OCI-LY7 (cell line): ENCODE measurements at places on chromosomes 4 and X.

GRCh38 chrX:13786048-13786447 lies 30.8 kb downstream of the GPM6B start:
- DNase-seq, result no peak

DNA sequence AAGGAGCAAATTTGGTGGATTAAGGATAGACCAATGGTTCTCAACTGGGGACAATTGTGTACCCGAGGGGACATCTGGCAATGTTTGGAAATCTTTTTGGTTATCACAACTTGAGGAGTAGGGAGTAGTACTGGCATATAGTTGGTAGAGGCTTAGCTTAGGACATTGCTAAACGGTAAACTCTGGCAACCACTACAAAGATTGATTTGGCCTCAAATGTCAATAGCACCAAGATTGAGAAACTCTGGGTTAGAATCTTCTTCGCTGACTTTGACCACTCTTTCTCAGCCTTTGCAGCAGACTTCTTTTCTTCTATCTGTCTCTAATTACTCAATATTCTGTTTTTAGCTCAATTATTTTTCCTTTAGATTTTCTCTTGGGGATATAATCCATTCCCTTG lies 1.5 kb upstream of the NBDY start:
- no peak for DNase-seq

DNA sequence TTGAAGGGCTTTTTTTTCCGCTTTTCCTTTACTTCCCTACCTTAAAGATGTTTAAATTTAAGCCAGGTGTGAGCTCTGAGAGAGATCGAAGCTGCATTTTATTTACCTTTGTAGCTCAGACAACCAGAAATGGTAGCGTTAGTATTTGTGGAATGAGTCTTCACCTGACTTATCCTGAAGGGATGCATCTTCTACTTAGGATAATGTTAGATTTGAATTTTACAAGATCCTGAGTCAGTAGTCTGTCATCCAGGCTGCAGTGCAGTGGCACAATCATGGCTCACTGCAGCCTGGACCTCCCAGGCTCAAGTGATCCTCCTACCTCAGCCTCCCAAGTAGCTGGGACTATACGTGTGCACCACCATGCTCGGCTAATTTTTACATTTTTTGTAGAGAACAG lies 26.2 kb downstream of the TMSB4X start:
- no peak for DNase-seq

DNA sequence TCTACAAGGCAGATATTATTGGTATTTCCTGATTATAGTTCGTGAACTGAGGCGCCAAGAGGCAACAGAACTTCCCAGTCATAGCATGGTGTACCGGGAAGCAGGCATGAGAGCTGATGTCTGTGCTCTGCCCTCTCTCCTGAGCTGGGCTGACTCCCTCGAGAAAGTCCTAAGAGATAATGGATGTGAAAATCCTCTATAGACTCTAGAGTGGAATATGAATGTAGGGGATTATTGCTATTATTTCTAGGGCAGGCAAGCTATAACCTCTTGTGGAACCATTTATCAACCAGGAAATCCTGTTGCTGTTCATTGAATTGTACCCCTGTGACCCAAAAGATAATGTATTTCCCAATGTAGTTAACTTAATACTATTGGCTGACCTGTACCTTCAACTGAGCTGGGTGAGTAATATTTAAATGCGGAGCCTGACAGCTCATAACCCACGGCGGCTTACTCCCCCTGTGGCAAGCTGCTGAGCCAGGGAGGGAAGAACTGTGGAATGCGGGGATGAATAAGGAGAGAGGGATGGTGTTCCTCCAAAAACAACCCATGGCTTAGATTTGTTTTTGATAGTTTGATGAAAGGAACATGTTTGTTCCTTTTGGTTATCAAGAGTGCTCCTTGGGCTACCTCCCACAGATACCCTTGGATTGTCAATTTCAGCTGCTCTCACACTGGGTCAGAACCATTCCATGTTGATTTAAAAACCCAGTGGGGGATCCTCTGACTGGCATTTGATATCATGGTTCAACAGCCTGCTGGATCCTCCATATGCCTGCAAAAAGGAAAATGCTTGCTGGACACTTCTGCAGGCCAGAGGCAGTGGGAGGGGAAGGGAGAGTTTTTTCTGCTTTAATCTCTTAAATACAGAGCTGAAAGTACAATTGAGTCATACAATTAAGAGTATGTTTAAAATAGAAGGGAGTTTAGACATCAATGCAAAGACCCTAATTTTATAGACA lies 339.0 kb upstream of the BOD1L1 start:
- DNase-seq, result no peak

DNA sequence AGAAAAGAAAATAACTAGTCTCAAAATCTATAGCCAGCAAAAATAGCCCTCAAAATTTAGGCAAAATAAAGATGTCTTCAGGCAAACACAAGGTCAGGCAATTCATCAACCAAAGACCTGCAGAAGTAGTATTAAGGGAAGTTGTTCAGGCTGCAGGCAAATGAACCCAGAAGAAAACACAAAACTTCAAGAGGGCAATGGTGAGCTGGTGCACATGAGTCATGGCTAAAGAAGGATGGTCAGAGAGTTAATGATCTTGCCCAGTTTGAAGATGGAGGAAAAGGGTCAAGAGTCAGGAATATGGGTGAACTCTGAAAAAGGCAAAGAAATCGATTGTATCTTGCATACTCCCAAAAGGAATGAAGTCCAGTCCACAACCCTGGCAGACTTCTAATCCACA lies 83.1 kb upstream of the FAT4 start:
- no peak for DNase-seq

GRCh38 chr4:86367577-86367976 lies 7.7 kb upstream of the MAPK10 start:
- no peak for DNase-seq

GRCh38 chr4:182843808-182844325 lies 73.3 kb downstream of the DCTD start:
- DNase-seq, result no peak

GRCh38 chr4:124722071-124722470 lies 9.5 kb upstream of the ANKRD50 start:
- DNase-seq, result no peak

DNA sequence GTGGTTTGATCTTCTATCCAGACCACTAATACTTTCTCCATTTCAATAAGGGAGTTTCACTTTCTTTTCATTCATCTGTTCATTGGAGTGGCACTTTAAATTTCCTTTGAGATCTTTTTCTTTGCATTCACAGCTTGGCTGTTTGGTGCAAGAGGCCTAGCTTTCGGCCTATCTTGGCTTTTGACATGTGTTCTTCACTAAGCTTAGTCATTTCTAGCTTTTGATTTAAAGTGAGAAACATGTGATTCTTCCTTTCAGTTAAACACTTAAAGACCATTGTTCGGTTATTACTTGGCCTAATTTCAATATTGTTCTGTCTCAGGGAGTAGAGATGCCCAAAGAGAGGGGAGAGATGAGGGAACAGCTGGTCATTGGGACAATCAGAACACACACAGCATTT lies 24.3 kb downstream of the CXCL13 start:
- DNase-seq, result no peak

- DNase-seq, result no peak
Measured at GRCh38 chr4:127203562-127204200, 429.1 kb upstream of the INTU start.

DNA sequence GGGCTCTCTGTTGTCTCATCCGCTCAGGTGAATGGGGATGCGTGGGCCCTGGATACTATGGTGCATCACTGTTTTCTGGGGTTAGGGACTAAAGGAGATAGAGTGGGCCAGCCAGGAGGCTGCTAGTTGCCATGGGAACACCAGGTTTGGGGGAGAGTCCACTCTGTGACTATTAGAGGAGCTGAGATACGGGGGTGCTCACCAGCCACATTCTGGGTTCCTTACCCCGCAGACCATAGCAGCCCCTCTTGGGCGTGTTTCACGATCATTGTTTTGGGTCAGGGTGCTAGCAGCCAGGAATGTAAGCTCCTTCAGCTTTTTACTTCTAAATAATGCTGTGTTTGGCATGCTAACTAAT lies 4.6 kb downstream of the EFNB1 start:
- DNase-seq, result no peak

DNA sequence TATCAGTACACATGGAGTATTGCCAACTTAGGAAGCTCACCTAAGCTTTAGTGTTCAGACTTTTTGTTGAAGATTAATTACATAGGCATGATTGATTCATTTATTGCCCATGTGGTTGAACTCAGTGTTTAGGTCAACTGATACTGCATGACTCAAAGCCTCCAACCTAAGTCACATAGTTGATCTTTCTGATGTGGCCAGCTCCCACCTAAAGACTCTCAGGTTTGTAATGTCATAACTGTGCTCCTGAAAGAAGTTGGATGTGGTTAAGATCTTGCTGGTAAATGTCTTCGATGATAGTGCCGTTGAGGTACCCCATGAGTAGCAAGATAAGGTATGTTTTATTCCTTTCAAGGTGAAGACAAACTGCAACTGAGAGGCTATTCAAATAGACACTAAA lies 192.5 kb downstream of the EDA start:
- no peak for DNase-seq

DNA sequence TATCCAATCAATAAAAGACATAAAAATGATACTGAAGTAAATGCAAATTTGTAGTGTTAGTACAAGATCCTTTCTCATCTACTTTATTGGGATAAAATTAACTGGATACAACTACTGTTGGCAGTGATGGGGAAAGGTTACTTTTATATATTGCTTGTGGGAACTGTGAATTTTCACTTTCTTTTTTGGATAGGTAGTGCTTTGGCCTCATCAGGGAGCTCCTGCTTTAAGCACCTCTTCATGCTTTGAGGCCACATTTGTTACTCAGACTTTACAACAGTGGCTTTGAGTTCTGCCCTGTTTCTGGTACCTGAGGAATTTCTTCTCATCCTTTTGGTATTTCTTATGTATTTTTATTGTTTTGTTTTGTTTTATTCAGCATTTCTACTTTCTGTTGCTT lies 316.8 kb upstream of the ZCCHC13 start:
- no peak for DNase-seq

- DNase-seq, result no peak
Measured at GRCh38 chr4:82491251-82491960, 61.0 kb downstream of the ENOPH1 start.

- no peak for DNase-seq
Measured at GRCh38 chr4:78695910-78696309, 80.2 kb upstream of the BMP2K start.

- DNase-seq, result no peak
Measured at GRCh38 chr4:108171339-108172230, 2.9 kb upstream of the LEF1 start.
